Forelimb muscle (tissue), 1 donor: ENCODE measurements at places on chromosomes 7 and 10. TPM values are rescaled to one million over a fixed set of nuclear protein-coding genes. Genes with fewer than 3 reads are reported as not detected.

Gene ZNF853
- 16.6 TPM for polyA plus RNA-seq

Gene C10orf67
- 0.11 TPM for polyA plus RNA-seq

Gene DHTKD1
- 10.0 TPM for polyA plus RNA-seq

Gene GALNT17
- polyA plus RNA-seq = 35.4 TPM

Gene KCNIP2
- polyA plus RNA-seq = 4.3 TPM

Gene FZD8
- 21.9 TPM for polyA plus RNA-seq

Gene RNF32
- 2.6 TPM for polyA plus RNA-seq

Gene SH2B2
- polyA plus RNA-seq = 17.7 TPM

DNA sequence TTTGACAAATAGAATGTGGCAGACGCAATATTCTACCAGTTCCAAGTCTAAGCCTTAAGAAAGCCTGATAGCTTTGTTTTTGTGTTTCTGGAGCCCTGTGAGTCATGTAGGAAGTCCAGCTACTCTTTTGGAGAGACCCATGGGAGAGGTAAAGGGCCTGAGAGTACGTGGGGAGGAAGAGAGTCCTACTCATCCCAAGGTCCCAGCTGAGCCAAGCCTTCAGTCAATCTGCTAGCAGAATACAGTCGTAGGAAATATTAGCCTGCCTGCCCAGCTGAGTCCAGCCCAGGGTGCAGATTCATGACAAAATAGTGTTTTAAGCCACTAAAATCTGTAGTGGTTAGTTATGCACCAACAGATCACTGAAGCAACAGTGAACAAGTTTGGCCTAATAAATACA, 9.0 kb upstream of the GNA12 start:
- DNase-seq = no peak

DNA sequence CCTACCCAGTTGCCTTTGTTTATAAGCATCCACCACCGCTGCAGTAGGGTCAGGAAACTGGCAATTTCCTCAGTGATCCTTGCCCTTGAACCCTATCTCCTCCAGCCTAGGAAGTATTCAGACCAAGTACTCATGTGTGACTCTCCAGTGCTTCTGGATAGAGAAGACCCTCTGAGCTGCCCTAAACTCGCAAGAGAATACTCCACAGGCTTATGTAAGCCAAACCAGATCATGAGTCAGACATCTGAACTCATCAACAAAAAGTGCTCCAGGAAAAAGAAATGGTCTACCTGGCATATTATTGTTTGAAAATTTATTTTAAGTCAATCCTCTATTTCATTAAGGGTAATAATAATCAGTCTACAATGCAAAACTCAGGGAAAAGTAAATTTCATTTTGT, 101.3 kb downstream of the KAT6B start:
- DNase-seq = no peak

DNA sequence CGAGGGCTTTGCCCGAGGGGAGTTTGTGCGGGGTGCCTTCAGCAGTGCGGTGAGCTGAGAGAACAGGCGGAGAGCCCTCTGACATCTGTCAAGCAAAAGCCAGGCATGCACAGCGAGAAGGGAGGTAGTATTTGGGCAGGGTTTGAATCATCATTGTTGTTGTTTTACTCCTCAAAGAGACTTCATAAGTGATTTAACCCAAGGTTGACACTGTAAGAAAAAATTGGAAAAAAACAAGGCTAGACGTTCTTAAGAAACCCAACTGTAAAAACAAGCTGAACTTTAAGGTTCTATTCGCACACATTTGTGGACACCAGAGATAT, 1.3 kb downstream of the ADAM22 start:
- DNase-seq = no peak

DNA sequence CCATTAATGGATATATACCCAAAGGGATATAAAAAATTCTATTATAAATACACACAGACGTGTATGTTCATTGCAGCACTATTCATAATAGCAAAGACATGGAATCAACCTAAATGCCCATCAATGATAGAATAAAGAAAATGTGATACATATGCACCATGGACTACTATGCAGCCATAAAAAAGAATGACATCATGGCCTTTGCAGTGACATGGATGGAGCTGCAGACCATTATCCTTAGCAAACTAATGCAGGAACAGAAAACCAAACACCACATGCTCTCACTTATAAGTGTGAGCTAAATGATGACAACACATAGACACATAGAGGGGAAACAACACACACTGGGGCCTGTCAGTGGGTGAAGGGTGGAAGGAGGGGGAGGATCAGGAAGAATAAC, 33.0 kb downstream of the POLR1F start:
- DNase-seq = no peak

- no peak for DNase-seq
Observed at GRCh38 chr7:127710635-127711034, 58.6 kb downstream of the SND1 start.

DNA sequence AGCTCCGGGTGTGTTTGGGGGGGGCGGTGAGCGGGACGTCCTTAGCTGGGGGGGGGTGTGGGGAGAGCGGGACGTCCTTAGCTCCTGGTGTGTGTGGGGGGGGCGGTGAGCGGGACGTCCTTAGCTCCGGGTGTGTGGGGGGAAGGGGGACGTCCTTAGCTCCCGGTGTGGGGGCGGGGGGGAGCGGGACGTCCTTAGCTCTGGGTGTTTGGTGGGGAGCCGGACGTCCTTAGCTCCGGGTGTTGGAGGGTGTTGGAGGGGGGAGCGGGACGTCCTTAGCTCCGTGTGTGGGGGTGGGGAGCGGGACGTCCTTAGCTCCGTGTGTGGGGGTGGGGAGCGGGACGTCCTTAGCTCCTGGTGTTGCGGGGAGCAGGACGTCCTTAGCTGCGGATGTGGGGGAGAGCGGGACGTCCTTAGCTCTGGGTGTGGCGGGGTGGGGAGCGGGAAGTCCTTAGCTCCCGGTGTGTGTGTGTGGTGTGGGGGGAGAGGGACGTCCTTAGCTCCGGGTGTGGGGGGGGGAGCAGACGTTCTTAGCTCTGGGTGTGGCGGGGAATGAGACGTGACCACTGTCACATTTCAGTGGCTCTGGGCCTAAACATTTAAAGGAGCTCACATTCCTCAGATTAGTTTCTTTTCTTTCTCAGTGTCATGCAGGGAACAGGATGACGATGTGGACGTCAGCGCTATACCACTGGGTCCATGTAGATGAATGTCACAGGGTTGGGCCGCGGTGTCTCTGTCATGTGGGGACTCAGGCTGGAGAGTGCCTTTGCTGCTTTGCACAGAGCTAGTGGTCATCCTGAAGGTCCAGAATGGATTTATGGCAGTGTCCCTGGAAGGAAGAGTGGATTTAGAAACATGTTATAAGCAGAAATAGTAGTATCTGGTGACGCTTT, 7.5 kb downstream of the DYNC2I1 start:
- DNase-seq = no peak

DNA sequence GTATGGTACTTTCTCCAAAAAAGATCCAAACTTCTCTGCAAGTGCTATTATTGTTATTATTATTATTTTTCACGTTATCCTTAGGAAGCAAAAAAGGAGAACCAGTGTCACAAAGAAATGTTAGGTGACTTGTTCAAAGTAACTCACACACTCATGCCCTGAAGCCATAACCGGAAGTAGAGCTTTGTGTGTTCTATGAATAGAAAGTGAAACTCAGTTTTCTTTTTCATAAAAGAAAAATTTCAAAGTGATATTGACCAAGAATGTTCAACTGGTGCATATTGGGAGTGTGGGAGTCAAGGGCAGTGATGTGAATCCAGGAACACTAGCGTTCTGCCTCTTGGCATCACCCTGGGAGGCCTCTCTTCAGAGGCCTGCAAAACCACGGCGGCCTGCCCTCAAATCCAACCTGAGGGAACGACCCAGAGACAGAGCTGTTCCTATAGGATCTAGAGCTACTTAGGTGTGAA, 106.1 kb downstream of the PRKCQ start:
- DNase-seq = no peak

DNA sequence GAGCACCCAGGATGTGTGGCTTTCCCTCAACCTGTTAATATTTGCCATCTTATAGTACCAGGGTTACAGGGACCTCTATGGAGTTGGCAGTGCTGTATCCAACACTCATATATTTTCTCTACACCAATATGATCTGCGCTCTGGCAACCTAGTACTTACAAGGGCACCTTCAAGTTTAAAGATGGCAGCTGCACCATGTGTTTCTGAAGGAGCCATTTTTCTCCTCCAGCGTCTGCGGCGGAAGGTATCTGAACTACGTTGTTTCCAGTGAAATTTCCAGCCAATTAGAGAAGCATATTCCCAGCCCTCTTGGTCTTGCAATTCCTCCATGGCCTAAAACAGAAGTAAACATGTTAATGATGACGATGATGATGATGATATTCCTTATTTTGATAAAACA, 125.6 kb downstream of the MYOF start:
- no peak for DNase-seq

DNA sequence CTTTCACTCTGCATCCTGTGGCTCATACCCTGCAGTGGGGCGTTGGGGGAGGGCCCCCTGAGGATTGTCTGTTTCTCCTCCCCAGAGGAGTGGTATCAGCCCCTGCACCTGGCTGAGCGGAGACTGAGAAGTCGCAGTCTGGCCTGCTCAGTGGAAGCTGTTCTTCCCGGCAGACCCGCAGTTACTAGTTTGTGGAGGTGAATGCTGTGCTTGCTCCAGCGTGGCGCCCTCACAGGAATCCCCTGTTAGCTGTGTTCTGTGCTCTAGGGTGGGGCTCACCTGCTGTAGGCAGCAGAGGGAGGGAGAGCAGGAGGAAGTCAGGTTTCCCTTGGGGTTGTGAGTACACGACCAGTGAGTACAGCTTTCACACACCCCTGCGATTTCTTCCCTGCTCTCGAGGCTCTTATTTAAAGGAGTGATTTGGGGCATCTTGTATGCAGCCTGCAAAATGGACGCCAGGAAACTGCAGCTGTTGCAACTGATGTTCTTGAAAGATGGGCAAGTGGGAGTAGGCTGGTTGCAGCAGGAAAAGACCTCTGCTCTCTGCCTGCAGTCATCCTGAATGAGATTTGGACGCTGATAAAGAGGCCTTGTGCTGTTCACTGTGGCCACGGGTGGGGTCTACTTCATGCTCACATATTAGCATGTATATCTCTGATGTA, 66.4 kb downstream of the HK1 start:
- DNase-seq = no peak

- no peak for DNase-seq
Observed at GRCh38 chr7:73773700-73774517, 3.8 kb upstream of the CLDN3 start.

- peak; percentile 62 for DNase-seq
Observed at GRCh38 chr7:47093320-47094234, 488.3 kb downstream of the TNS3 start.
